ENCODE measurements at places on chromosomes 12 and 14.

GRCh38 chr12:93144109-93144508 is 215.0 kb upstream of the EEA1 start:
- no peak for DNase-seq

DNA sequence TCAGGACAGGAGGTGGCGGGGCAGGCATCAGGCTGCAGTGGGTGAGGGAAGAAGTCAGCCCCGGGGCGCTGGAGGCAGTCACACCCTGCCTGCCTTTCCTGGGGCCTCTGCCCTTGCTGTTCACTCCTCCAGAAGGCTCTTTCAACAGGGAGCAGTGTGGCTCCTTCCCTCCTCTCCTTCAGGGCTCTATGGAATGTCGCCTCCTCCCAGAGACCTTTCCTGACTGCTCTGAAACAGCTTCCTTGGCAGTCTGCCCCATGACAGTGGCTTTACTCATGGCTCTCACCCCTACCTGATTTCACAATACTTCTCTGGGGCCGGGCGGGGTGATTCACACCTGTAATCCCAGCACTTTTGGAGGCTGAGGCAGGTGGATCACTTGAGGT is 7.1 kb downstream of the RHOF start:
- DNase-seq: no peak

- no peak for DNase-seq
These were observed 21.3 kb upstream of the SNRPF start for GRCh38 chr12:95837240-95838038.

DNA sequence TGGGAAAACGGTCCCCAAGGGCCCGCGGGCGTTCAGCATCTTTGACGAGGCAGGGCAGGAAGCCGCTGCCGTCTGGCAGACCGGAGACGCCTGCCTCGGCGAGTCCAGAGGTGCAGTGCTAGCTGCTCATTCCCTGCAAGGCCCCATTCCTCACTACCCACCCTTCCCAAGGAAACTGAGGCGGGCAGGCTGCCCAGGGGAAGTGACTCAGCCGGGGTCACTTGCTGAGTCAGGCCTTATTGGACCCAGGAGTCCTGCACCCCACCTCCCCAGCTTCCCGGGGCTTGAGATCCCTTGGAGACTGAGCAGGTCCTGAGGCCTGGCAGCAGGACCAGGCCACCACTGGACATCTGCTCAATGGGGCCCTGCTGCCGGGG is 3.7 kb downstream of the SH2B3 start:
- DNase-seq: no peak

DNA sequence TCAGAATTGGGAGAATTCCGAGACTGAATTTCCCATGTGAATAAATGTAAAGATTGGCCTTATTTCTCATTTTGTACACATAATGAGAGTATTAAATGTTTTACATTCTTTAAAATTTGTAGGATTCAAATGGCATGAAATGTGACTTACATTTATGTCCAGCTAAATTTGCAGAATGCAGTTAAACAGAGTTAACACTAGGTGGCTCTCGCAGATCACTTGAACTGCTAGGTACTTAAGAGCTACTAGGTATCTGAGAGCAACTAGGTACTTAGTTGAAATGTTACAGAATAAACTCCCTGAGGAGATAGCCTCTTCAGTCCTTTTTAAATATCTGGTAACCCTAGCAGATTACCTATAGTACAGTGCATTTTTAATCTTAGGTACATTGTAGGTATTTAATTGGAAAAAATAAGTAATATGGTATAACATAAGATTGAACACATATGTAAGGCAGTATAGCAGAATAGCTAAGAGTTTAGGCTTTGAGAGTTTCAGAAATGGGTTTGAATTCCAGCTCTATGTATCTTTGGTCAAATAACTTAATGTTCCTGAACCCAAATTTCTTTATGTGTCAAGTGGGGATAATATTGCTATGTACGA is 73.8 kb downstream of the KIAA0586 start:
- DNase-seq: peak; percentile 24

- no peak for DNase-seq
These were observed 10.6 kb downstream of the BBS10 start for GRCh38 chr12:76337583-76337982.
